ENCODE measurements at places on chromosomes 1 and 21. TPM values are rescaled to one million over a fixed set of nuclear protein-coding genes. Genes with fewer than 3 reads are reported as not detected.

Gene PLA2G5
- 133 TPM for polyA plus RNA-seq

Gene HSPA6
- 0.73 TPM for polyA plus RNA-seq

Gene SIK1
- polyA plus RNA-seq, result 3.3 TPM

Gene SPRR2A
- 0.35 TPM for polyA plus RNA-seq

Gene LRRC38
- 4.3 TPM for polyA plus RNA-seq

GRCh38 chr1:97759078-97759477 is 161.8 kb downstream of the DPYD start:
- DNase-seq, result no peak

GRCh38 chr1:87820668-87821334 is 492.1 kb downstream of the LMO4 start:
- DNase-seq, result no peak

DNA sequence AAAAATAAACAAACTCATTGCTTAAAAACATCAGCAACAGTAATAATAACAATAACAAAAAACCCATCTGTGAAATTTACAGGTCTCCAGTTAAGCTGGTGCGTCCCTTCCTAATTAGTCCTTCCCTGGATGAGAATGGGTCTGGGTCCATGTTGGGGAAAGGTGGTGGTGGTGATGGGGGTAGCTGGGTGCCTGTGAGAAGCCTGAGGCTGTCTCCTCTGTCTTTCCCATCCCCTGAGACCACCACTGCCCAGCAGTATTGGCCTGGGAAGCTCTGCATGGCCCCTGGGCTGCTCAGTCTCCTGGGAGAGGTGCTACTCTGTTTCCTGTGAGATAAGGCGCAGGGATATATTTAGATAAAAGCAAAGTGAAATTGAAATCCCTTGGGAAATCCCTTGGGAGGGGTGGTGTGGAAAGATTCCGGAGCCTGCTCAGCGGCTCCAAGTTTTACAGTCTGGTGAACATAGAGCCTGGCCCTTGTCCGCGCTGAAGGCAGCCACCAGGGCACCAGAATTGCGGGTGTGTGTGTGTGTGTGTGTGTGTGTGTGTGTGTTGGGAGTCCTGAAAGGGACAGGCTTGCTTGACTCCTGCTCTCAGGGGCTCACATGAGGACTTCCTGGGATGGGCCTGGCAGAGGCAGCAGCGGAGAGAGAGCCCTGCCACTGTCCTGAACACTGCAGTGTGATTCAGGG is 150.2 kb downstream of the FOXD2 start:
- DNase-seq, result peak; percentile 55

- DNase-seq, result no peak
Observed at GRCh38 chr1:224666913-224667312, 50.8 kb downstream of the CNIH3 start.

GRCh38 chr1:225481738-225482137 is 53.9 kb upstream of the LBR start:
- no peak for DNase-seq

GRCh38 chr1:7942214-7942921 is 1.7 kb upstream of the TNFRSF9 start:
- DNase-seq, result peak; percentile 65

GRCh38 chr1:227038401-227038800 is 98.3 kb downstream of the COQ8A start:
- no peak for DNase-seq

GRCh38 chr21:43287795-43288755 is 119.3 kb downstream of the CRYAA start:
- no peak for DNase-seq

DNA sequence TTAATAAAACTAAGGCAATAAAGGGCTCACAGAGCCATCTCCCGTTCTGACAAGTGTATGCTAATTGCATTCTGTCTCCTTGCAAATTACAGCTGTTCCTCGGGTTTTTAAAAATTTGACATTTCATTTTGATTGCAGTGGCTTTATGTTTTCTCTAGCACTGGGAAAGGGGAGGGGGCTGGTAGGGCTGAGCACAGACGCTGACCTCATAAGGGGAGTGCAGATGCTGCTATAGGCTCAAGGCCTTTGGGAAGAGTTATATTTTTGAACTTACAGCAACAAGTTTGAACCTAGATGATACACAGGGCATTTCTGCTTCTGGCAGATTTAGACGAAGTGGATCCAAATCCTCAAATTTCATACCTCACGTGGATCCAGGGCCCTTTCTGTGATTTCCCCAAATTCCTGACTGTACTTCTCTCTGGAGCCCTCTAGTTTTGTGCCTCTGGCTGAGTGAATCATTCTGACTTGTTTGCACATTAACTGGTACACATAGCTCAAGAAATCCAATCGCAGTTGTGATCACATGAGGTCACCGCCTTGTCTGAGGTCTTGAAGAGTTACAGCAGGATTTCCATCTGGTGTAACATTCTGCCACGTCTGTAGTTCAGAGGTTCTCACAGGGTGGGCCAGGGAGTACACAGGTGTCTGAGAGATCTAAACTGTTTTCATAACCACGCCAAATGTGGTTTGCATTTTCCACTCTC is 230.3 kb downstream of the C1orf94 start:
- no peak for DNase-seq

- no peak for DNase-seq
Observed at GRCh38 chr1:115949156-115949555, 27.2 kb upstream of the SLC22A15 start.

- DNase-seq, result no peak
Observed at GRCh38 chr1:174726167-174726879, 273.4 kb upstream of the CACYBP start.
